ENCODE measurements at places on chromosomes 3 and 15.

GRCh38 chr15:95498961-95499360 lies 831.5 kb upstream of the NR2F2 start:
- no peak for DNase-seq

DNA sequence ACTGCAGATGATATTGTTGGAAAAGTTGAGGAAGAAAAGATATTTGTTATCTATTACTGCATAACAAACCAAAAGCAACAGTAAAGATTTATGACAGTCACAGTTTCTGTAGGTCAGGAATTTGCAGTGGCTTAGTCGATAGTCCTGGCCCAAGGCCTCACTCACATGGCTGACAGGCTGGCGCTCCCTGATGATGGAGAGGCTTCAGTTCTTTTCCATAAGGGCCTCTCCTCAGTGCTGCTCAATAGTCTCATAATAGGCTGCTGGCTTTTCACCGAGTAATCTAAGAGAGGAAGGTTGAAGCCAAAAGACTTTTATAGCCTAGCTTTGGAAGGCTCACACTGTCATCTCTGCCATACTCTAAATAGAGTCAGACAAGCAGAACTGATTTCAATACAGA lies 17.7 kb downstream of the IREB2 start:
- no peak for DNase-seq

DNA sequence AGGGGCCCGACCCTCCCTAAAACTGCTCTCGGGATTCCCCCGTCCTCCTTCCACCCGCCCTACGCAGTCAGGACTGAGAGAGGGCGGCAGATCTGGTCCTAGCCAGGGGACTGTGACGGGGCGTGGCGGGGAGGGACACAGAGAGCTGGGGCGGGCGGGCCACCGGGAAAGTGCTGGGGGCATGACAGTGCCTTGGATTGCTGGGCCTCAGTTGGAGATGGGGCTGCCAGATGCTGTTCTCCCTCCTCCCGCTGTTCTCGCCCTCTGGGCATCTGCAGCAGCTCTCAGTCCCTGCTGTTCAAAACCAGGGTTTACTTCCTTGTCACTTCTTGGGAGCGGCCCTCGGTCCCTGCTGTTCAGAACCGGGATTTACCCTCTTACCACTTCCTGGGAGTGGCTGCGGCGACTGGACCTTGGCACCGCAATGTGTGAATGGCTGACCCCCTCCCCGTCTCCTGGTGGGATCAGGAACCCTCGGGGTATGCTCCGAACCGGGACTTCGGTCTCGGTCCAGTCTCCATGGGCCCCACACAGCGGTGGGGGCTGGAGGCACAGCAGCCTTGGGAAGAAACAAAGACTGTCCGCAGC lies 1.8 kb upstream of the RPP25 start:
- peak; percentile 59 for DNase-seq

DNA sequence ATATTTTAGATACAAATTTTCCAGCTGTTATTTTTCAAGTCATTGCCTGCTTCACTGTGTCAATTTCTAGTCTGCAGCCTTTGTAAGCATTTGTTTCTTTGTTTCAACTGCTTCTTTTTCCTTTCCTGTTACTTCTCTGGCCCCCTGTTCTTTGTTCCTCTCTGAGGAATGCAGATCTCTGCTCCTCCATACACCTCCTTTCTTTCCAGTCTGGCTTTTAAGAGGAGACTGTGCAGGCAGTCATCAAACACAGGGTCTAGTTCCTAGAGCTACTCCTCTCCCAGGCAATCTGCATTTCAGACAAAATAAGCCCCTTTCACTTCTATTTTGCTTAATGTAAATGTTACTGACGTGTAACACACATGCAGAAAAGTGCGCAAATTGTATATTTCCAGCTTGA lies 502.9 kb downstream of the PDCD6IP start:
- no peak for DNase-seq

- no peak for DNase-seq
These were observed 498.5 kb upstream of the GBE1 start for GRCh38 chr3:82259994-82260393.

GRCh38 chr3:32104492-32104891 lies 1.9 kb upstream of the GPD1L start:
- DNase-seq = no peak

GRCh38 chr15:89335298-89336041 lies 846 bp upstream of the POLG start:
- no peak for DNase-seq

DNA sequence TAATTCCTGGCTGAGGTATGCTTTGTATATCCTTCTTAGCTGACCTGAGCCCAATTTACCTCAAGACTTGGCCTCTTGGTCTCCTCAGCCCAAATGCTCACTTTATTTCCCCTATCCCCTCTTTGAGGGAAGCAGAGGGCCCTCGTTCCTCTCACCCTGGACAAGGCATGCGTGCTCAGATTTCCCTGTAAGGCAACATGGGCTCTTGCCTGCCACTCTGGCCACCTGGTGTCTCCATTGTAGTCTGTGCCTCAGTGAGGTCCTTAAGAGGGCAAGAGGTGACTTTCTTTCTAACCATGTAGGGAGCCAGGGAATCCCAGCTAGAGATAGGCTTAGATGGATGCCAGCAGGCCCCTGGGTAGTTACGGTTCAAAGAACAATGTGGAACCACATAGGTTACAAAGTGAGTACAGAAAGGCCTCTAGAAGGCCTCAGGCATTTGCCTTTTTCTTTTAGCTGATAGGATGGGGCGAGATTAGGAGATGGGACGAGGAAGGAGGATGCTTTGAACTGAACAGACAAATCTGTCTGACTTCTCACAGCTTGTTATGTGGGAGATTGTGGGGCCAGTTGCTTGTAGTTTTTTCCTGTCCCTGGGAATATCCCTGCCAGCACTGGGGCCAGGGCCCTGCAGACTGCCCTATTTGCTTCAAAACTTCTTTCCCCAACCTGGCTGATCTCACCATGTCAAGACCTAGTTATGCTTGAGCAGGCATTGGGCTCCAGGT lies 1.1 kb upstream of the INTS14 start:
- no peak for DNase-seq

- DNase-seq = no peak
These were observed 45.1 kb downstream of the RAB11A start for GRCh38 chr15:65914386-65914785.

DNA sequence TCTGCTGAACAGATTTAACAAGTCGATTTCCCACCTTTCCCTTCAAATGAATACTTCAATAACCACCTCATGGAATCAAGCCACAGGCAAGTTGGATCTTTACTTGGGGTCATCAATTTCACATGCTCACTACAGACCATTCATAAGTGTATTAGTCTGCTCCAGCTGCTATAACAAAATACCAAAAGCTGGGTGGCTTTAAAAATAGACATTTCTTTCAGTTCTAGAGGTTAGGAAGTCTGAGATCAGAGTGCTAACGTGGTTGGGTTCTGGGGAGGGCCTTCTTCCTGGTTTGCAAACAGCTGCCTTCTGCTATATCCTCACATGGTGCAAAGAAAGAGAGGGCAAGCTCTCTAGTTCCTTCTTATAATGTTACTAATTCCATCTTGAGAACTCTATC lies 5.1 kb downstream of the GPR176 start:
- no peak for DNase-seq

- DNase-seq = no peak
These were observed 7.2 kb downstream of the CLCN2 start for GRCh38 chr3:184354121-184354728.

- peak; percentile 55 for DNase-seq
These were observed 140.2 kb downstream of the ITPR1 start for GRCh38 chr3:4633078-4634004.

GRCh38 chr3:53730576-53730975 lies 115.6 kb downstream of the CHDH start:
- DNase-seq = no peak

- no peak for DNase-seq
These were observed 19.5 kb upstream of the ZMAT3 start for GRCh38 chr3:179091113-179091512.

DNA sequence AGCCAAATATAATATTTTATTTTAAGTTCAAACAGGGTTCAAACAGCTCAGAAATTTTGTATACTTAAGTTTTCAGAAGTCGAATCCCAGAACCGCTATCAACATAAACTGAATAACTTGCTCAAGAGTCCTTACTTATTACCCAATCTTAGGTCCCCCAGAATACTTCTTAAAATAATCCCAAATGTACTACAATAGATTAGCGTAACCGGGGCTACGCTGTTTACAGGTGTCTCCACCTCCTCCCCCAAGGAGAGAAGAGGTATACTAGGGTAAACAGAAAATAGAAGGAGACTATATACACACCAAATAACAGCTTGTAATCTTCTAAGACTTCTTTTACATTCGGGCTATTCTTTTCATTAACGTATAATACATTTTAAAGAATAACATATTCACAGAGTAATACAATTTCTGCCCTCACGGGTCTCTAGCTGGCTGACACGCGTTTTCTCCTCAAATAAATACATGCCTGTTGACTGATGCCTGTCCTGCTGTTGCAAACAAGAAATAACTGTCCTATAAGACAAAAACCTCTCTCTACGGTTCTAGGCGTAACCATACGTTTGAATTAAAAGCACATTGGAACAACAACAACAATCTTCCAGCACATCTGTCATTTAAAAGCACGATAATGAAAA lies 1.3 kb downstream of the DENND4A start:
- peak; percentile 19 for DNase-seq

DNA sequence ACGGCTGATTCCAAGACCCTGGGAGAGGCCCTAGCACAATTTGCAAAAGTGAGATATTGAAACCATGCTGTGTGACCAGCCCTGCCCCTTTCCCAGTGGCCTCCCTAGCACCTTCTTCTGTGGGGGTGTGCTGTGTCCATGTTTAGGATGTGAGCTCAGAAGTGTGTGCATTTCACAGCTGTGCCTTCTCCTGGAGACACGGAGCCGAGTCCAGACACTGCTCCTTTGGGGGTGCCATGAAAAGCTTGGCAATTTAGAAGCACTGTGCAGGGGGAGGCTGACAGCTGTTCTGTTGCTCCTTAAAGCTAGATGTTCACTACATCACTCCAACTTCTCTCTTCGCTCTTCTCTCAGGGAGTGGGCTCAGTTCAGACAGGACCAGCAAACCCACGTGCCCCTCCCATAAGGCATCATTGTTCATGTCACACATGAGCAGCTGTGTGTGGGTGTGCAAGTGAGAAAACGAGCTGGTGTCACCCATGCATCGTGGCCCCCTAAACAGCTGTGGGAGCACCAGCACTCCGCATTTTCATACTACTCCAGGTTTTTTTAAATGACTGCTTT lies 492.6 kb downstream of the GABRG3 start:
- DNase-seq = no peak
